ENCODE measurements at places on chromosomes 16 and 17.

- DNase-seq: no peak
These were observed 65.9 kb upstream of the AMZ2 start for GRCh38 chr17:68182011-68182306.

- DNase-seq: no peak
These were observed 62.4 kb upstream of the MTMR4 start for GRCh38 chr17:58576679-58577367.

DNA sequence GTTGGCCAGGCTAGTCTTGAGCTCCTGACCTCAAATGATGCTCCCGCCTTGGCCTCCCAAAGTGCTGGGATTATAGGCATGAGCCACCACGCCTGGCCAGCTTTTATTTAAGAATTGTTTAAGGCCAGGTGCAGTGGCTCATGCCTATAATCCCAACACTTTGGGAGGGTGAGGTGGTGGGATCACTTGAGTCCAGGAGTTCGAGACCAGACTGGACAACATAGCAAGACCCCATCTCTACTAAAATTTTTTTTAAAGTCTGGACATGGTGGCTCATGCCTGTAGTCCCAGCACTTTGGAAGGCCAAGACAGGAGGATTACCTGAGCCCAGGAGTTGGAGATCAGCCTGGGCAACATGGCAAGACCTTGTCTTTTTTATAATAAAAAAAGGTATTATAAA, 5.2 kb downstream of the PLXDC1 start:
- no peak for DNase-seq

DNA sequence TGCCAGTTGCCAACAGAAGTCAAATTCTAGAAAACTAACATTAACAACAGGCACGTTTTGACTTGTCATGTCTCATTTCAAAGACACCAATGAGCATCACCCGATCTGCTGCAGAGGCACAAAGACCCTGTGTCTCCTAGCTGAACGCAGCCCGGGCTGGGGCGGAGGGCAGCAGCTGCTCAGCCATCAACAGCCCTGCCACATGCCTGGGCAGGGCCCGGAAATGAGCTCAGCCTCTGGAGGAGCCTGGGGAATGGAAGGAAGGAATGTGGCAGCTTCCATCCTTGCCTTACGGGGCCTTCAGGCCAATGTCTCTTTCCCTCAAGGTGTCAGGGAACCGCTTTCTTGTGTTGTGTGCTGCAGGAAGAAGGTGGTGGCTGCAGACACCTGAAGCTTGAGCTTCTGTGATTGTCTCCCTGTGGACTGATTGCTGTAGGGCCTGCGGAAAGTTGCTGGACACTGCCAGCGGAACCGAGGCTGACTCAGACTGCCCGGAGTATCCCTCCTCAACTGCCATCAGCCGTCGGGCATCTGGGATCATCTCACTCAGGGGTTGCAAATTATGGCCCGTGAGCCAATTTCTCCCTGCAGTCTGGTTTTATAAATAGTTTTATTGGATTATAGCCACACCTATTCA, 7.3 kb downstream of the CDH13 start:
- no peak for DNase-seq

GRCh38 chr17:44348234-44348987, 3.3 kb downstream of the GRN start:
- DNase-seq: no peak

DNA sequence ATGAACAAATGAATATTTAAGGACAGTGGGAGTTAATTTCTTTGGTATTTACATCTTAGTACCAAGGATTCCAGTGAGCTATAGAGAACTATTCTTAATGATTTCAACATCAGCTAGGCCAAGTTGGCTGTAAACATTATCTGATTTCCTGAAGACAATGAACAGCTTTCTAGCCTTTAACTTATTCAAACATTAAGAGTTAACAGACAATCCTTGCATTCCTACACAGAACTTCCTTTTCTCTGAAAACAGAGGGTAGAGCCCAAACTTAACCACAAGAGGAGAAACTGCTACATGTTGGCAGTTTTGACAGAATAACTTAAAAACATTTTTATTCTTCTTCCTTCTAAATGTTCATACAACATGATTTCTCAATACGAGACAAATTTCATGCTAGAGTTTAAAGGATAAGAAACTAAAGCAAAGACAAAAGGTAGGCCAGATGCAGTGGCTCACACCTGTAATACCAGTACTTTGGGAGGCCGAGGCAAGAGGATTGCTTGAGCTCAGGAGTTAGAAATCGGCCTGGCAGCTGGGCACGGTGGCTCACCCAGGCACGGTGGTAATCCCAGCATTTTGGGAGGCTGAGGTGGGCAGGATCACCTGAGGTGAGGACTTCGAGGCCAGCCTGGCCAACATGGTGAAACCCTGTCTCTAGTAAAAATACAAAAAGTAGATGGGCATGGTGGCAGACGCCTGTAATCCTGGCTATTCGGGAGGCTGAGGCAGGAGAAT, 4.4 kb downstream of the CRLF3 start:
- no peak for DNase-seq

- no peak for DNase-seq
These were observed 56.0 kb downstream of the TNFRSF13B start for GRCh38 chr17:16915752-16916556.

GRCh38 chr17:56876766-56877179, 37.1 kb downstream of the TRIM25 start:
- no peak for DNase-seq

DNA sequence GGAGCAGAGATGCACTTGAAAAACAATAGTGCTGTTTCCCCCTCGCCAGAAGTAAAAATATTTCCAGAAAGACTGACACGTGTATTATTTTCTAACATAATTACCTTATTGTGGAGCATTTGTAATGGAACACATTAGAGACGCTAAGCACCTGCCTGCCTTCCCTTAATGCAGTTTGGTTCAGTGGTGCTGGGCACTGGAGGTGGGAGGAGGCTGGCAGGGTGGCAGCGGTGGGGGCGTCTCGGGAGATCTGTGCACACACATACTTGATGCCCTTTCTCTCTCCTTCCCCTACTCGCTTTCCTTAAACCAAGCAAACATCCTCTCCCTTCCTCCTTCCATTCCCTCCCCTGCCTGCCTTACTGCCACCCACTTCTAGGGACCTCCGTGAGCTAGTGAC, 156.6 kb upstream of the SDK2 start:
- DNase-seq: no peak

DNA sequence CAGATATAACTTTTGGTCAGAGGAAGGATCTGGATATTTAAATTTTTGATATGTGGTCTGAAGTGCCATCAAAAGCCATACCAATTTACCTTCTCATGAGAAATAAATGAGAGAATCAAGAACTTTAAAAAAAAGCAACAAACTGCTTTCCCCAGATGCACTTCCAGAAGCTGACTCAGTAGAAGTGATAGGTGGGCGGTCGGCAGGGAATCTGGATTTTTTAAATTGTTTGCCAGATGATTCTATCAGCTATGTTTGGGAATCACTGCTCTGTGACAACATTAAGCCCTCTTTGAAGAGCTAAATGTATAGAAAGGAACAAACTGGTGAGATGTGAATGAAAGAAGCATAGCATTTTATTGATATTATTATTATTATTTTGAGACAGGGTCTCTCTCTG, 19.2 kb downstream of the CDH3 start:
- no peak for DNase-seq

GRCh38 chr17:14372905-14373613, 72.2 kb downstream of the HS3ST3B1 start:
- DNase-seq: no peak

Data from stimulated activated CD4-positive, alpha-beta T cell treated with anti-CD3 and anti-CD28 coated beads, Interleukin-15, amount 100 ng/mL, for 1 hour (primary cell).